ENCODE measurements at places on chromosomes 5 and 9.

- DNase-seq = no peak
Observed at GRCh38 chr5:149110406-149110805, 30.9 kb upstream of the ABLIM3 start.

DNA sequence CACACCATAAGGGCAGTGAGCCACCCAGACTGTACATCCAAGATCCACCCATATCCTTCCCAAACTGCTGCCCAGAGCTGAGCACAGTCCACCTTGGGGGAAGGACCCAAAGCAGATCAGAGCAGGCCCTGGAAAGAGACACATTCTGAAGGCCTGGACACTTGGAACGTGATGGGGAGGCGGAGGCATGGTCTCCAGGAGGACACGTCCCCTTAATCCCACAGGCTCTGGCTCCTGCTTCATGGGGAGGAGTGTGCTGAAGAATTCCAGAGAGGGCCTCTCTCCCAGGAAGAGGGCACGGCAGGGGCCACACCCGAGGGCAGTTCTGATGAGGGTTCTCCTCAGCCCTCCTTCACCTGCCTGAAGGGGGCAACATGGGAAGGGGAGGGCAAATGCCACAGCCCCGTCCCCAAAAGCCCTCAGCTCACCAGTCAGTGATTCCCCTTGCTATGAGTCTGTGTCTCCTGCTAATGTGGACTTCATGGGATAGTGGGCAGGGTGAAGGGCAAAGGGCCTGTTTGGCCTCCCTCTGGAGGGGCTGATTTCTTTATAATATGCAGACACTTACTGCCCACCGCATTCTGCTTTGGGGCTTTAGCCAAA lies 276.8 kb downstream of the ENC1 start:
- no peak for DNase-seq

DNA sequence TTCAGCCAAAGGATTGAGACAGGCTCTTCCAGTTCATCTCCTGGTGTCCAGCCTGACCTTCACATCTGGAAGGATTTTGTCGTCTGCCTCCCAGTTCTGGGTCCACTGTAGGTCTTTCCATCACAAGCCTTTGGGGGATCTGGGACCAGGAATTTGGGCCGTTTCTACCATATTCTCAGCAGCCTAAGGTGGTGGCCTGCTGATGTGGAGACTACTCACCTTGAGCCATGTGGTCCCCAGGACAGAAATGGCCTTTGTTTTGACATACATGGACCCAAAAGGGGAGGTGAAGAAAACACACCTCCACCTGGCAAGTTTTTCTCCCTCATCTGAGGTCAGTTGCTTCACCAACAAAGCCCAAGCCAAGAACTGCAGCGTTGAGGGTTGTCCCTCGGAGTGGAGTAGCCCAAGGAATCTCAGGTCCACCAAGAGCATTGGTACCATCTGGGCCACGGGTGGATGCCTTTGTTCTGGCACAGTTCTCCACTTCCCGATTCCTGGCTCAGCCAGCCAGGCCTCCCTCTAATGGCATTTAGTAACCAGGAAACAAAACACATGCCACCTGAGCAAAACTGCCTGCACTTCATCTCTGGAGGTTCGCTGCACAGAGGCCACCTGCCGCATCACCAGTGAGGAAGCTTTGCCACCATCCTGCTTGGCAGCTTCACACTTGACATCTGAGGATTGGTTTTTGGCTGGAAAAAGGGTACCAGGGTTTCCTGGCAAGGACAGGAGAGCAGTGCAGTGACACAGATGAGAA lies 24.7 kb downstream of the AMBP start:
- no peak for DNase-seq

DNA sequence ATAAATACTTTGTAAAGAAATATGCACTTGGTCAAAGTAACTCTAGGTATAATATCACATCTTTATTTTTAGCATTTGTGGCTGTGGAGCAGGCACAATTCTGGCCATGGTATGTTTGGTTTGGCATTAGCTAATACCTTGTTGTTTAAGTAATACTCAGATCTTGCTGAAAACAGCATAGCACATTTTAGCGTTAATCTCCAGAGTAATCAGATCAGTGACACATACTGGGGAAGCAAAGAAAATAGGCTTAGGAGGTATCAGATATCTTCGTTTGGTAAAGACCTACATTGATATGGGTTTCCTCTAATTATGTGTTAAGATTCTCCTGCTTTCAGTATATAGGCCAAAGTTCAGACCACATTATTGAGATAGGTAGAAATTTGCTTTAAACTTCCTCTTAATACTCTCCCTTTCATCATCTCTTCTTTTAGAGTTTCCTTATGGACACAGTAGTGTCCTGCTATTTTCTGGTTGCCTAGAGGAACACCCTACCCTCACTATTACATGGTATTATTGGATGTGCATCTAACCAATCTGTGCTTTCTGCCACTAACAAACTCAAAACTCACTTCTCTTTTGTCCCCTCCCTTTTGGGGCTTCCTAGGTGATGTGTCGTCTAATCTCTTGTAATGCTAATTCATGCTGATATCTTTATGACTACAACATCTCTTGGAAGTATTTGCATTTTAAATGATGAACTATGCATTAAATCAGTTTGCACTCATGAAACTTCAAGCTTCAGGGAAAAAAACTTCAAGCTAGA lies 437.3 kb upstream of the ADAMTSL1 start:
- no peak for DNase-seq

- no peak for DNase-seq
Observed at GRCh38 chr9:37324691-37325490, 97.6 kb upstream of the GRHPR start.

- no peak for DNase-seq
Observed at GRCh38 chr5:79754865-79755555, 65.4 kb downstream of the CMYA5 start.
